Bronchus fibroblast of lung (primary cell): ENCODE measurements at places on chromosomes 7 and 10. TPM values are rescaled to one million over a fixed set of nuclear protein-coding genes. Genes with fewer than 3 reads are reported as not detected.

Gene NKX6-2
- not detected in 2 replicates for total RNA-seq

Gene ICA1
- 1.0 TPM in 2 replicates for total RNA-seq

Gene ATP6V0A4
- not detected in 2 replicates for total RNA-seq

Gene CACNB2
- total RNA-seq = 2.2 and 2.7 TPM in 2 replicates

Gene ACTL6B
- total RNA-seq = not detected in 2 replicates

Gene ODAD2
- total RNA-seq = 0.59 and 1.7 TPM in 2 replicates

Gene CRYGN
- not detected in 2 replicates for total RNA-seq

Gene PRSS58
- total RNA-seq = not detected in 2 replicates

Gene TAC1
- 0.15 TPM in 1 of 2 replicates, not detected in the other for total RNA-seq

Gene TRIM50
- not detected in 2 replicates for total RNA-seq

Gene NEUROG3
- not detected in 2 replicates for total RNA-seq

Gene LIPM
- not detected in 2 replicates for total RNA-seq

Gene ZNF775
- 5.9 and 7.4 TPM in 2 replicates for total RNA-seq
